ENCODE measurements at places on chromosomes 3 and 15.

GRCh38 chr3:42680271-42680670 is 5.1 kb upstream of the KLHL40 start:
- no peak for DNase-seq

- no peak for DNase-seq
These were observed 18.6 kb upstream of the PRSS50 start for GRCh38 chr3:46736006-46736872.

GRCh38 chr15:85329561-85330422 is 50.6 kb upstream of the AKAP13 start:
- no peak for DNase-seq

- DNase-seq = no peak
These were observed 333.4 kb upstream of the TBC1D5 start for GRCh38 chr3:18075799-18076198.

DNA sequence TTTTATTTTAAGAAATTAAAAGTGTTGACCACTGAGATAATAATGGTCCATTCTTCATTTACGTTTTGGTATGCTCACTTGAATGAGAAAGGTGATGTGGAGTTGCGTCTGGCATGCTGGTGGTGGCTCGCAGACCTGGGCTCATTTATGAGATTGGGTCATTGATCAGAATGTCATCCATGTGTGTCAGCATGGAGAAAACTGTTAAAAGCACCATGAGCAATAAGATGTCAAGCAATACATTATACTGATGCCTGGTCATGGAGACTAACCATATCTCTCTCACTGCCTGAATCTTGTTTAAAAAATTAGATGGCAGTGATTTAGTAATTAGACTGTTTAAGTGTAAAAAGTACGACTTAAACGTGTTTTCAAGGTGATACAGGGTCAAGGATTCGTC is 503.4 kb upstream of the SEMA6D start:
- no peak for DNase-seq

GRCh38 chr3:168095611-168096209 is at the start of gene GOLIM4:
Gene GOLIM4 (minus strand): TSS chr3:168095924. CDS start chr3:168095285, 639 bp downstream.
- DNase-seq = peak; percentile 96
